ENCODE measurements at places on chromosomes 2 and 18.

DNA sequence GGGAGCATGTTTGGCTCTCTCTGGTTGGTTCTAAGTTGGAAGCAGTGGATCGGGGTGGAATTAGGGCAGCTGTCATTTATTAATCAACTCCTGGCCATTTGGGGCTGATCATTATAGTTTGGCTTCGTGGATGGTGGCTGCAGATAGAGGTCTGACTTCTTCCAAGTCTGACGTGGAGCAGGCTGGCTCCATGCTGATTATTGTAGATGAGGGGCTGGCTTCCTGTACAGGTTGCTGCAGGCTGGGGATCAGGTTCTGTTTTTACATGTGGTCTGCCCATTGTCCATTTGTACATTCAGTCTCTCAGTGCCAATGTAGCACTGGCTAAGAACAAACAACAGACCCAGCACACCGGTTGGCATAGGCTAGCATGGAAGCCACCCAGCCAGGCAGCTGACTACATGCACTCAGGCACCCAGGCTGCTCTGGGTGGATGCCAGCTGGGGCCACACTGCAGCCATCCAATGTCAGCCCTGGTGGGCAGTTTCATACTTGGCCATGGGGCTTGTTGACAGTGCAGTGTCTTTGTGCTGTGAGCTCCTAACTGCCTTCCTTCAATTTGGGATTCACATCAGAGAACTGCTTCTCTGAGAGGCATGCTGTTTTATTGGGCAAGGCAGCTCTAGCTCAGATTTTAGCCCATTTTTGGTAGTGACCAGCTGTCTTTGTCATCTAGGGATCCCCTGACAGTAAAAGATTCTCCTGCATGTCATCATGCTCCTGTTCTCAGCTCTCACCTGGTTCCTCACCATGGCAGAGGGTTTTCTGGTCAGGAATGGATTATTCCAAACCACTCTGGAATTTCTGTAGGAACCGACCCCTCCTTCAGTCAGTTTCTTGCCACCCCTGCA, 25.4 kb downstream of the NPAS2 start:
- DNase-seq, result no peak

- DNase-seq, result no peak
These were observed 96.2 kb upstream of the PDE1A start for GRCh38 chr2:182522972-182523473.

DNA sequence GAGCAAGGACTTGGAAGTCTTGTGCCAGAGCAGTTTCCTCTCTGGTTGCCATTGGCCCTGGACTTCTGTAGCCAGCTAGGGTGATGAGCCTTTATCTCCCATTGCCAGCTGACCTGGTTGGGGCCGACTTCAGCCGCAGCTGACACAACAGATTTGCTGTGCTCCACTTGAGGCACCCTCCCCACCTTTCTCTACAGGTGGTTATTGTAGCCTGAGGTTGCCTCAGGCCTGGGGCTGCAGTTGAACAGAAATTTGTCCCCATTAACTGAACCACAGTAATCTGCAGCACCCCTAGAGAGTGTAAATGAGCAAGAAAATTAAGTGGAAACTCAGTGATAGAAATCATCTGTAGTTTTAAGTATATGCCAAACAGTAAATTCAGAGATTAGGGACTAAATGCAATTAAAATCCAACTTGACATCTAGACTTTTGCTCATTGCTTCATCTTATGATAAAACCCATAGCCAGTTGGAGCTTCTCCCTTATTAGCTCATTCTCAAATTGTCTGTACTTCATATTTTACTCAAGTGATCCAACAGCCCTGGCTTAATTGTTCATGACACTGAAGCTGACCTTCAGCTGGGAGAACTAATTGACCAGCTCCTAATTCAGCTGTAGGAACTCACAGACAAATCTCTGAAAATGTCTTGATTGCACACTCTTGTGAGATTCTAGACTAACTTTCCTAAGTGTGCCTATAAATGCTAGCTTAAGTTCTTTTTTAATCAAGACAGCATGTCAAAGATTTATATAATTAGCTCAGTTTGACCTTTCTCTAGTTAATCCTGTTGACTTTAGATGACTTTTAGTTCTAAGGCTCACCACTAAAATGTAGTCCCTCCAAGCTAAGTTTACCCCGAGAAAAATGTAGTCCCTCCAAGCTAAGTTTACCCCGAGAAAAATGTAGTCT, 48.9 kb downstream of the COPS8 start:
- no peak for DNase-seq

DNA sequence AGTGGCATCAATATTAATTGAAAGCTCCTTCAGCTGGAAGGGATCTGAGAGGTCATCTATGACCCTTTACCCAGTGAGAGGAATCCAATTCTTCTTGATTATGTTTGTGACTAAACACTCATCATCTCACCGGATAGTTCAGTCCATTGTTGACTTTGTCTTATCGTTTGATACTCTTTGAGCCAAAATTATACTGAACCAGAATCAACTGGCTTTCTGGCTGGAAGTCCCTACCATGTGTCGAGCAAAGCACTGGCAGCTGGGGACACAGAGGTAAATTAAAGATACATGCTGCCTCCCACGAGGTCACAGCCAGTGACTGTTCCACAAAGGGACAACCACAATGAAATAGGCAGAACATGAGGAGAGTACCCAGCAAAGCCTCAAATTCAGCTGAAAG, 91.4 kb upstream of the FHL2 start:
- no peak for DNase-seq

DNA sequence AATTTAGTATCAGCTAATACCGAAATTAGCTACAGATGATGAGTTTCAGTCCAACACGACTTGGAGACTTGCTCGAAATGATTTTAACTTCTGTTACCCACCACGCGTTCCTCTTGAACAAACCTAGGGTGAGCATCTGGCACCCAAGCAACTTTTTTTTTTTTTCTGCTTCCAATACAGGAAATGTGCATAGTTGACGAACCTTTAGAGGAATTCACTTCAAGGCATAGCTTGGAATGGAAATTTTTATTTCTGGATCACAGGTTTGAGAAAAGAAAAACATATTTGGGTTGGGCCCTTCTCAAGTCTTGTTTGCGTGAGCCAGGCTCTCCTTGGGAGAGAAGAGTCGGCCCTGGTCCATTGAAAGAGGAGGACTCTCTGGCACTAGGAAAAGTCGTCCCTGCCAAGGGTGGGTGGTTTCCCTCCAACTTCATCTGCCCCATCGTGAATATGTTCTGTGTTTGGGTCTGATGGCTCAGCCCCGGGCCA, 37.4 kb upstream of the RPL31 start:
- no peak for DNase-seq

DNA sequence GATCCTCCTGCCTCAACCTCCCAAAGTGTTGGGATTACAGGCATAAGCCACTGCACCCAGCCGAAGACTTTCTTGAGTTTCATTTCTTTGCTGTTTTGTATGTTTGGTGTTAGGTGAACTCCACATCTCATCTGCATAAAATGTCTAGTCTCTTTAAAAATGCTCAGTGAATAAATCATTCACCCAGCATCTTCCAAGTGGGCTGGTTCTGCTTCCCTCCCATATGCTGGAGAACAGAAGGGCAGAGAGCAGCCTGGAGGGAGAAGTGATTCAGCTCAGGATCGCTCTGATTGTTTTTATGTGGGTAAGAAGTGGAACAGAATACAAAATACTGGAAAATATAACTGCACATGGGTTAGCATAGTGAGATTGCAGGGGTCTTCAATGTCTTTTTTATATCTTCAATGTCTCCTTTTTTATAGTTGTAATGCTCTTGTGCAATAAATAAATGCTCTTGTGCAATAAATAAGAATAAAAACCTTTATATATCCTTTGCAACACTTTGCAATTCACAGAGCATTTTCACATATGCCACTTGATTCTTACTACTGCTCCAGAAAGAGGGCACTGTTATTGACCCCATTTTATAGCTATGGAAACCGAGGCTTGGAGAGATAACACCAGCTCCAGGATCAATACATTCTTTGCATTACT, 253.0 kb upstream of the NCKAP5 start:
- no peak for DNase-seq

DNA sequence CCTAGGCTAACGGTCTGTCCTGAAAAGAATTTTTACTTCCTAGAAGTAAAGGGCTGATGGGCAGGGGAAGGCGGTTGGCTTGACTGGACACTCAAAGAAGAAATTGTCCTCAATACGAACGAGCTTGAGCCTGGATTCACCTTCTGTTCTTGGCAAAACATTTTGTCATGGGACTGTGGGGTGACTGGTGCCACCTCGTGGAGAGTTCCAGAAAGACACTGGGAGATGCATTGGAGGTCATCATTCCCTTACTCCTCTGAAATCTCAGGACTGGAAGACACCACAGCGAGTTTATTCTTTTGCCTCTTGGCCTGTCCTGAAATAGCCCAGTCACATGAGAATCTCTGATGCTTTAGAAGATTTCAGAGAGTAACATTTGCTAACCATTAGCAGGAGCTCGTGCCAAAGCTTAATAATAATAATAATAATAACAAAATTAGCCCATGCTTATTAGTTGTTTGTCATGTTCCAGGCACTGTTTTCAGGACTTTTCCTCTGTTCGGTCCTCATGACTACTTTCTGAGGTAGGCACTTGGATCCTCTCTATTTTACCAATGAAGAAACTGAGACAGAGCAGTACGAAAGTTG, 44.5 kb downstream of the TMEM182 start:
- DNase-seq, result no peak
